ENCODE measurements at places on chromosomes 1 and 21.

DNA sequence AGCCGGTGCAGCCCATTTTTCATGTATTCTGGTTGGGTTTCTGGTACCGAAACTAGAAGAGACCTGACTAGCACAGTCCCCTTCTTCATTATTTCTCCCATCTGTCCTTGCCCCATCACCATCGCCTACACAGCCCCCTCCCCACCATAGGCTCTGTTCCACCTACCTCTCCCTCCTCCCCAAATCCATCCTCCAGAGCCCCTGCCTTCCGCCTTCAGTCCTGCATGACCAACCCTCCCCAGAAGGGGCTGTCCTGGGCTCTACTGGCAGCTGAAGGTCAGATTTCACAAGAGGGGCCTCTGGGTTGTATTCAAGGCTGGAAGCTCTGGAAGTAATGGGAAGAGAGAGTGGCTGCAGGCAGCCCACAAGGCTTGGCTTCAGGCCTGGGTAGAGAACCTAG lies 55.2 kb downstream of the SDC3 start:
- DNase-seq, result no peak

DNA sequence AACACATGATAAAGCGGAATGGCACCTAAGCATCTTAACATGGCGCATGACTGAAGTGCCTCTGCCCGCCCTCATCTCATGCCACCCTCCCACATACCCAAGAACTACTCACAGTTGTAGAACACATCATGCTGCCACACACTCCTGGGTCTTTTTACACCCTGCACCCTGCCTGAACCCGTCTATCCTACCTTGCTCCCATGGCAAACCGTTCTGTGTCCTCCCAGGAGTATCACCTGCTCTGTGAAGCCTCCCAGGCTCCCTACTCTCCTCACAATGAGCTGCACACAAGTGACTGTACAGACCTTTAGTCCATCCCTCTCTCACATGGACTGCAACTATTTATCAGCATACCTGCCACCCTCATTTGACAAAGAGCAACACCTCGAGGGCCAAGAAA lies 144.0 kb downstream of the TGFBR3 start:
- no peak for DNase-seq

DNA sequence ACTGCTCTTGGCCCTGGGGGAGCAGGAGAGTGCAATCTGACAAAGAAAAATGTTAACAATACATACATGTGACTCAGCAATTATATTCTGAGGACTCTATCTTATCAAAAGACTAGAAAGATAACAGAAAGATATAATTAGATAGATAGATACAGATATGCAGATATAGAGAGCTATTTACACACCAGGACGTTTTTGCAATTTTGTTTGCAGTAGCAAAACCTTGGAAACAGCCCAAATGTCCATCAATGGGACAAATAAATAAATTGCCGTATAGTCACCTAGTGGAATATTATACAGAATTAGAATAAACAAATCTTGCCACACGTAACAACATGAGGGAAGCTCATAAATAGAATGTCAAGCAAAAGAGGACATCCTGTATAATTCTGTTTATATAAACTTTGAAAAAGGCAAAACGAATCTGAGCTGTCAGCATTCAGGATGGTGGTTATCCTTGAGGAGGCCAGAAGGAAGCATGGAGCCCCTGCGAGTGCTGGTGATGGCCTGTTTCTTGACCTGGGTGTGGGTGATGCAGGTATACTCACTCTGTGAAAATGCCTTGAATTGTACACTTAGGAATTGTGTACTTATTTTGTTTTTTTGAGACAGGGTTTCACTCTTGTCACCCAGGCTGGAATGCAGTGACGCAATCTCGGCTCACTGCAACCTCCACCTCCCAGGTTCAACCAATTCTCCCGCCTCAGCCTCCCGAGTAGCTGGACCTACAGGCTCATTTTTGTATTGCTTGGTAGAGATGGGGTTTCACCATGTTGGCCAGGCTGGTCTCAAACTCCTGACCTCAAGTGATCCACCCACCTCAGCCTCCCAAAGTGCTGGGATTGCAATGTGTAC lies 12.8 kb upstream of the TRIM63 start:
- DNase-seq, result no peak

- DNase-seq, result no peak
These were observed 29.5 kb downstream of the PIK3R3 start for GRCh38 chr1:46102769-46103476.

GRCh38 chr21:41037936-41038335 lies 130.0 kb upstream of the BACE2 start:
- DNase-seq, result no peak

DNA sequence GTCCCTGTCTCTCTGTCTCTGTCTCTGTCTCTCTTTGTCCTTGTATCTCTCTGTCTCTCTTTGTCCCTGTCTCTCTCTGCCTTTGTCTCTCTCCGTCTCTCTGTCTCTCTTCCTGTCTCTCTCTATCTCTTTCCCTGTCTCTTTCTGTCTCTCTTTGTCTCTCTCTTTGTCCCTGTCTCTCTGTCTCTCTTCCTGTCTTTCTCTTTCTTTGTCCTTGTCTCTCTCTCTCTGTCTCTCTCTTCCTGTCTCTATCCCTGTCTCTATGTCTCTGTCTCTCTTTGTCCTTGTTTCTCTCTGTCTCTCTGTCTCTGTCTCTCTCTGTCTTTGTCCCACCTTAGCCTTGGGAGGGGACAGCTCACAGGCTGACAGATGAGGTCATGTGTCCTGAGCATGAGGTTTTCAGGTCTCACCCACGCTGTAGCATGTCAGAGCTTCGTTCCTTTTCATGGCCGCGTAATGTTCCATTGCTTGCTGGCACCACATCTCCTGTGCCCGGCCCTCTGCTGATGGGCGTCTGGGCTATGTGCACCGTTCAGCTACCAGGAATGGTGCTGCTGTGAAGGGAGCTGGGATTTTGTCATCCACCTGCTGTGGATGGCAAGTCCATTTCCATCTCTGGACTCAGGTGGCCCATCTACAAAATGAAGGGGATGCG lies 27.6 kb downstream of the TP73 start:
- no peak for DNase-seq

Data from inflammatory macrophage treated with lipopolysaccharide for 1 hour (primary cell).